Ureter (tissue), 1 donor: ENCODE measurements at places on chromosomes 2 and 18.

DNA sequence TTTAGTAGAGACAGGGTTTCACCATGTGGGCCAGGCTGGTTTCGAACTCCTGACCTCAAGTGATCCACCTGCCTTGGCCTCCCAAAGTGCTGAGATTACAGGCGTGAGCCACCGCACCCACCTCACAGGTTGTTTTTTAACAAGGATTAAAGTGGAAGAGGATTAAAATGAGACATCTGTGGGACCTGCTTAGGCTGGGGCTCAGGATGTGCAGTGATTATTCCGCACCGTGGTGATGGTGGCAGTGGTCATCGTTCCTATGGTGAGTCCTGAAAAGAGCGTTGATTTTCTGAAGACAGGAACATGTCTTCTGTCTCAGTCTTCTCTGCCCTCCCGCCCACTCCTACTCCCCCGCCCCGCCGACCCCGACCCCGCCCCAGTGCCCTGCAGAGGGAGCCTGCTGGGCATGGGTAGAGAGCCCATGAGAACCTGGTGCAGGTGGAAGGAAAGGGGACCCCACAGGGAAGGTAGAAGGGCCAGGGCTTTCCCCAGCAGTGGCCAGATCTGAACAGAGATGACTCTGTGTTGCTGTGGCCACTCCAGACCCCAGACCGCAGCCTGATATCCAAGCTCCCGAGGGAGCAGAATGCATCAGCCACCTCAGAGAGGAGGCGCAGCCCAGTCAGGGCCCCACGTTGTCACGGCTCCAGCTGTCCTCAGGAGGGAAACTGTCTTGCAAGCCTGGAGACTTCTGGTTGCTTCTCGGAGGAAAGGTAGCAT, 34.5 kb upstream of the FOSL2 start:
- no peak for DNase-seq

DNA sequence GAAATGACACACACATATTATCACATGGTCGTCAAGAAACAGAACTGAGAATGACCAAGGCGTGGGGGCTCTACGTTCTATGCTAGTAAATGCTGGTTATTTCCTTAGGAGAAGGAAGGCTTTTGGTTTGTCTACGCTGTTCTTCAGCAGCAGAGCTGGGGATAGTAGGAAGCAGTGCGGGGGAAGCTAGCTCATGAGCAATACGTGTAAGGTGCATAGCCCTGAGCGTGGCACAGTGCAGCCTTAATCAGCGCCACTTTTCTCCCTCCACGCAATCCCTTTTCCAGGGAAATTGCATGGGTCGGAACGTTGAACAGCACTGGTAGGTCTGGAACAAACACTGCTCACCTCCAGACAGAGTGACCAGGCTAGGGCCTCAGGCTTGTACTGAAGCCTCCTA, 199.6 kb upstream of the FBXO11 start:
- no peak for DNase-seq

DNA sequence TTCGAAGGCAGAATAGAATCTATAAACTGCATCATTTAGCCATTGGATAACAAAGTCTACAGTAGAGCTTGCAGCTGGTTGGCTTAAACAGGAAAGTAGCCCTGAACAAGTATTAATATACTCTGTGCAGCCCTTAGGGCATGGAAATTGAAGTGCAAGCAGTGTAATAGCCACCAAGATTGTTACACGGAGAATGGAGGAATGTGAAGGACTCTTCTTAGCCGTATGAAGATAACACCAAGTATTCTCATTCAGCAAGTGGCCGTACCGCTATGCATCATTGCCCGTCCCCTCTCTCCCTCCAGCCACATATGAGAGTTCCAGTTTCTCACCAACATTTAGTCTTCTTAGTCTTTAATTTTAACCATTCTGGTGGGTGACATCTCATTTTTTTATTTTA, 40.5 kb downstream of the ANKRD12 start:
- no peak for DNase-seq

GRCh38 chr2:85240055-85240454, 87.7 kb downstream of the TGOLN2 start:
- DNase-seq = no peak

- DNase-seq = no peak
Observed at GRCh38 chr2:144572977-144573376, 53.1 kb upstream of the ZEB2 start.
